ENCODE measurements at places on chromosomes 4 and X.

GRCh38 chrX:136865270-136866158 lies 15.0 kb downstream of the RBMX start:
- no peak for DNase-seq

- DNase-seq: no peak
Measured at GRCh38 chr4:147984065-147984777, 252.3 kb downstream of the ARHGAP10 start.

DNA sequence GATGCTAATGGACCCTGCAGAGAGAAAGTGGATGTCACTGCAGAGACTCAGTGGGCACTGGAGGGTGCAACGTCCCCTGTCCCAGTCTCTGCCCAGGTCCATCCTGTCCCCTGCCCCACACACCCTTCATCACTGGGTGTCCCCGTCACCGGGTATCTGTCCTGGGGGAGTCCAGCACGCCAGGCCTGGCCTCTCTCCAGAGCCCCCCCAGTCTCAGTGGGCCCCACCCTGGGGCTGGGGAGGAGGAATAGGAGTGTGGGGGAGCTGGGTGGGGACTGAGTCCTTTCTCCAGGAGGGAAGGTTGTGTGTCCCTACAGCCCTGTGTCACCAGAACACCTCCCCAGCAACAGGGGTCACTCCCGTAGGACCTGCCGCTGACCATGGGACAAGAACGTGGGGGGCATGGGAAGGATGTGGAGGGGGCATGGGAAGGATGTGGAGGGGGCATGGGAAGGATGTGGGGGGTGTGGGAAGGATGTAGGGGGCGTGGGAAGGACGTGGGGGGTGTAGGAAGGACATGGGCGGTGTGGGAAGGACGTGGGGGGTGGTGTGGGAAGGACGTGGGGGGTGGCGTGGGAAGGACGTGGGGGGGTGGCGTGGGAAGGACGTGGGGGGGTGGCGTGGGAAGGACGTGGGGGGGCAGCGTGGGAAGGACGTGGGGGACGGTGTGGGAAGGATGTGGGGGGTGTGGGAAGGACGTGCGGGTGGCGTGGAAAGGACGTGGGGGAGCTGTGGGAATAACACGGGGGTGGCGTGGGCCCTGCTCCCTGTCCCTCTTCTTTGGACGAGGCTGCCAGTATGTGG lies 21.0 kb upstream of the SPON2 start:
- DNase-seq: no peak

DNA sequence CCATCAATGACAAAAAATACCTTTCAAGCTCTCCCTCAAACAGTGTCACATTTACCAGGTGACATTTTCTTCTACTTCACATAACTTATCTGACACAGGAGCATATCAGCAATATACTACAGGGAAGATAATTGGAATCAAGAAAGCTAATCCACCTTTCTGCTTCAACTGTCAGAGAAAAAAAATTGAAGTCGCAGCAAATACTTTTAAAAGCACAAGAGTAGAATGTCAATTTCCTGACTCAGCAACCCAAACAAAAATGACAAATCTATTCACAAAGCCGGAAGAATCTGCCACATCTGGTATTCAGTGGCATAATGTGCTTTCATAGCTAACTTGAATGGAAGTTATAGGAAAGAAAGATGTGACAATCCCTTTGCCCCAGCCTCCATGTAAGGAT lies 36.7 kb downstream of the AGA start:
- no peak for DNase-seq

DNA sequence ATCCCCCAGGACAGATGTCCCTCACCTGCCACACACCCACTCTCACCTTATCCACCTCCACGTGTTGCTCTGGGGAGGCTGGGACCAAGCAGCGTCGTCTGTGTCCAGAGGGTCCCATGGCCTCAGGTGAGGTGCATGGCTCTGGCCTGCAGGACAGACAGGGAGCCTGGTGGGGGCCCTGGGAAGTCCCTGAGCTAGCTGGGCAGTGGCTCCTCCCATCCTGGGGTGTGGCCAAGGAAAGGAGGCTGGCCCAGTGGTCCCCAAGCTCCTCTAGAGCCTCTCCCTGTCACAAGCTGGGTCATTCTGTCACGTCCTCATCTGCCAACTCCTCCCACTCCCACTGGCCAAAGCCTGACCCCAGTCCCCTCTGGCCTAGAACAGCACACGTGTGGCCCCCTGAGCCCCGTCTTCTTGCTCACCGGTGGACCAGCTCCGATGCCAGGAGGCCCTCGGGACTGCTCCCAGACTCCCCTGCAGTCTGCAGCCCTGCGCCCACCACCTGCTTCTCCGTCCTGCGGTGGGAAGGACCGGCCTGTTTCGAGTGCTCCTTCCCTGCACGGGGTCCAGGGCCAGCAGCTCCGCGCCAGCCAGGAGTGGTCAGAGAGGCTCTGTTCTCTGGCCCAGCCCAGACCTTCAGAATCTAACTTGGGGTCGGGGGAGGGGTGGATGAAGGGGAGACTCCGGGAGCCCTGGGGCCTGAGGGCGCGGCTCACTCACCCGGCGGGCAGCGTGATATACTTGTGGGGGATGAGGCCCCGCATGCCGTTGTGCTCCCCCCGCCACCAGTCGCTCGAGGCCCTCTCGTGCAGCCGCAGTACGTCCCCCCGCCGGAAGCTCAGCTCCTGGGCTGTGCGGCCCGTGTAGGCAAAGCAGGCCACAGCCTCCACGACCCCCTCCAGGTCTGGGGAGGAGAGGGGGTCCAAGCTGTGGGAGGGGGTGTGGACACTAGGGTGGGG lies 4.8 kb downstream of the AVPR2 start:
- DNase-seq: no peak

DNA sequence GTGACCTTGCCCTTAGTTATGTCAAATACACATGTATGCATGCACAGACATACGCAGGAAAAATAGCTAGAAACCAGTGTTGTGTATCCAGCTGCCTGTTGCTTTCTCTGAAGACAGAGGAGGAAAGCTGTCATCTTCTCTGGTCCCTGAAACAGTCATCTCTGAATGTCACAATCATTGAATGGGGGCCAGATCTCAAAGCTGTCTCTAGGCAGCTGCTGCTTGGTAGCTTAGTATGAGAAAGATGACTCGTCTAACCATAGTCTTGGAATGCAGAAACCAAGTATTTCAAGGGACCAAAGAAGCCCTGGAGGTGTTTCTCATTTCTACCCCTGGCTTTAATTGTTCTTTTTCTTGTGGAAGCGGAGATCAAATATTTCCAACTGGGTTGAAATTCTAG lies 4.0 kb downstream of the GRIA3 start:
- no peak for DNase-seq

- DNase-seq: no peak
Measured at GRCh38 chr4:38411092-38411491, 252.9 kb upstream of the KLF3 start.

DNA sequence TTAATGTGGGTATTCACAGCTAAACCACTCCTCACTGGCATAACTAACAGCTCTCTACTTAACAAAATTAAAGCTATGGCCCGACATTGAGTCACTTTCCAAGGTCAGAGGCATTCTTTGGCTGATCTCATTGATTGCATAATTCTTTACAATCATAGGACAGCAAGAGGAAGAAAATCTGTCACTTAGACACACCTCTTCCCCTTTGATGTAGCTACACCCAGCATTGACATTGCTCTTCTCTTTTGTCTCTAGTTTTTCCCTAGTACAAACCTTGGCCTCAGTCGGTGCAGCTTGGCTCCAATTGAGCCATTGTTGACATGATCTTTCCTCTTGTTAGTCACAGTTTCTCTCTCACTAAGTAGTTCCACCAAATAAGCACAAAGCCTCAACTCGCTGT lies 313.3 kb upstream of the ACTRT1 start:
- DNase-seq: no peak

- no peak for DNase-seq
Measured at GRCh38 chr4:19262467-19262866, 989.2 kb upstream of the SLIT2 start.

GRCh38 chr4:76211769-76212708 lies 1.6 kb downstream of the SCARB2 start:
- DNase-seq: no peak

DNA sequence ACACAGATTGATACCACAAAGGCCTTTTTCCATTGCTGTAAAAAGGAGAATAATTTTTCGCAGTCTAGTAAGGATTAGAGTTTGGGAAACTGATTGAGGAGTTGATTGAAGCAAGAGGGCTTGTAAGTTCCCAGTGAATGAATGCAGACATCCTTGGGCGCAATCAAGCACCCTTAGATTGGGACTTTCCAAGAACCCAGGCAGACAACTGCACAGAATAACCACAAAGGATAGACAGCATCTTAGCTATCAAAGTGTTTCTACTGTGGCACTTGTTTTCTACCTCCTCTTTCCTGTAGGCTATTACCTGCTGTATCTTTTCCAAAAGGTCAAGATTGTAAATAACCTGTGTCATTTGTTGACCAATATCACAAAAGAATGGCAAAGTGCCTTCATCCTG lies 2.6 kb downstream of the COX18 start:
- DNase-seq: no peak

GRCh38 chrX:84320023-84320422 lies 132.0 kb upstream of the RPS6KA6 start:
- no peak for DNase-seq

DNA sequence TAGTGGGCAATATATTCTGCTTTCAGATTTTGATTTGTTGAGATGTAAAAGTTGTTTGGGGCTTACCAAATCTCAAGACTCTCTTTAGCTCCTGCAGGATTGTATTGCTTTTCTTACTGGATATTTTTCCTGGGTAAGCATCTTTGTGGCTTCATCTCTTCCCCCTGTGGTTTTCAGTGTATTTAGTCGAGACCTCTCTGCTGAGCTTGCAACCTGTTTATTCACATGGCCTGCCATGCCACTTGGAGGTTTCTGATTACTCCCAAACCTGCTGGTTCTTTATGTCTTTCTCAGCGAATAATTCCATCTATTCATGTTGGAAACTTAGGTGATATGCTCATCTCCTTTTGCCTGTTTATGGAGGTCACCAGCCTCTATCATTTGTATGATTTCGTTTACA lies 10.9 kb downstream of the CCNG2 start:
- no peak for DNase-seq

GRCh38 chr4:161320377-161320776 lies 843.4 kb downstream of the FSTL5 start:
- DNase-seq: no peak

DNA sequence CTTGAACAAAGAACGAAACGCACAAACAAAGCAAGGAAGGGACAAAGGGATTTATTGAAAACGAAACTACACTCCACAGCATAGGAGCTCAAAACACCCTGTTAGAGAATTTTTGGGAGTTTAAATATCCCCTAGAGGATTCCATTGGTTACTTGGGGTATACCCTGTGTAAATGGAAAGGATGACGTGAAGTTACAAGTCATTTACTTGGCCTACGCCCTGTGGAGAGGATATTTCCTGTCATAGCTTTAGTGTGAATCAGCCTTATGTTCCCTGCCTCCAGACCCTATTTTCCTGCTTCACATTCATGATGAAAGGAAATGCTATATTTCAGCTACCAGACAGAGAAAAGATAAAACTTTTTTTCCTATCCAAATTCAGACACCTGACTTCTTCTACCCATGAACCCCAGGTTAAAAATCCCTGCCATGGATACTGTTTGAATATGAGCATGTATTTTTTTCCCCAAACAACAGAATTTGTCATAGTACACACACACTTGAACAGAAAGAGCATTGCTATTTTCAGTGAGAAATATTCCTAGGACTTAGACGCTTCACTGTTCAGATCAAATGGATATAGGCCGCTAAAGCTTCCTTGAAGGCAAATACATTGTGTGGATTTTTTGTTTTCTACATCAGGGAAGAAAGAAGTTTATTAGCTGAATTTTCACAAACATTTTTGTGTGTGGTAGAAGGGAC lies 20.4 kb downstream of the PIN4 start:
- DNase-seq: peak; percentile 61

Measured in stromal cell of bone marrow (primary cell).